Cerebellar nuclear complex (tissue), 1 donor: ENCODE measurements at places on chromosomes 4 and X.

GRCh38 chr4:150970685-150971151, 44.4 kb downstream of the LRBA start:
- DNase-seq = no peak

GRCh38 chr4:126678618-126679017, 954.1 kb upstream of the INTU start:
- no peak for DNase-seq

GRCh38 chrX:134634691-134635090, 23.6 kb downstream of the PLAC1 start:
- DNase-seq = no peak

DNA sequence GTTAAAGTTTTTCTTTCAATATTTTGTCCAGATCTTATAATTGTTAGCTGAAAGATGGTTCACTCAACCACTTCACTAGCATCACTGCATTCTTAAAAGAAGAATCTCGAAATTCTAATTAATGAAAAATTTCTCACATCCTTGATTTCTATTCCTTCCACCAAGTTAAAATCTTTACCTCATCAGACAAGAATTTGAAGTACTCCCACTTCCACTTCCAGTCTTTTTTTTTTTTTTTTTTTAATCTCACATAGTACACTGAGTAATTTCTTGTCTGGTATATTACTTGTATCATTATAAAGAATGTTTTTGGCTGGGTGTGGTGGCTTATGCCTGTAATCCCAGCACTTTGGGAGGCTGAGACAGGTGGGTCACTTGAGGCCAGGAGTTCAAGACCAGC, 73.2 kb downstream of the FBXW7 start:
- DNase-seq = no peak

DNA sequence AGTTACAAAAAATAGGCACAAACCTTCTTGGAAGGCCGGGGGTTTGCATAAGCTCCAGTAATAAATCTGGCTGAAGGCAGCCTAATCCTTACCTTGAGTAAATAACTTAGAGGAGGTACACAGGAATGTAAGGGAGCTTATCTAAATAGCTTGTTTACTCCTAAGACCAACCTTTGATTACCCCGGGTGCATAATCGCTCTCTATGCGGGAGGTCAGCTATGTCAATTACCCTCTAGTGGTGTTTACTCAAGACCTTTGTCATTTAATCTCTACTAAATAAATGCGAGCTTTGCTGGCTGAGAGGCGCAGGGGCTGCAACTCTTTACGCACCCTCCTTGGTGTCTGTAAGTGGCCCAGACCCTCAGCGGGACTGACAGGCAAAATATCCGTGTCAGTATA, 50.2 kb upstream of the MAP9 start:
- DNase-seq = no peak

DNA sequence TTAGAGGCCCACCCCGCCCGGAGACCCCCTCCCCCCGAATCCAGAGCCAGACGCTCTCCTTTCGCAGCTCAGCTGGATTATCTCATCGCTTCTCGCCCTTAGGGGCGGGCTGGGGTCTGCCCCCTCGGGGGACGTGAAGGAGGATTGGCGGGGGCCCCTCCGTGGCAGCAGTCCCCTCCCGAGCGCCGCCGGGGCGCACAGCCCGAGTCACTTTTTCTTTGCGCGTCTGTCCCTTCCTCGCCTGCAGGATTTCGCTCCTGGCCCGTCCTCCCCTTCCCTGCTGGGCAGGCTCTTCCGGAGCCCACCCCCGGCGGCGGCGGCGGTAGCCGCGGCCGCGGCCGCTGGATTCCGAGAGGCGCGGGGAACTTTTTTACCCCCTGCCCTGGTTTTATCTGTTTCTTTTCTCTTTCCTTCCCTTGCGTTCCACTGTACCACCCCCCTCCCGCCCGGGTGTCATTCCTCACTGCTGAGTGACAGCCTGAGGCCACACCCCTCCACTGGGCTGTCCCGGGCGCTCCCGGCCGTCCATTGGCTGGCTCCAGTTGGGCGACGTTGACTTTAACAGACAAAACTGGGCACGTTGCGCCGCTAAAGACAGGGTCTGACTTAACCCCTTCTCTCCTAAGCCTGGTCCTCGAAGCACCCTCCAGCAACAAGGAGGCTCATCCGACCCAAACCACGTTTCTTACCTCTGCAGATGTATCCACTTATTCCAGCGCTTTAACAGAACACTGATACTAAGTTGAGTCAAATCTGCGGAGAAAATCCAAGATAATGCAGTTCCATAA, 492 bp upstream of the NKX3-2 start:
- no peak for DNase-seq

- DNase-seq = no peak
Observed at GRCh38 chr4:158809611-158810486, 41.0 kb downstream of the FNIP2 start.

DNA sequence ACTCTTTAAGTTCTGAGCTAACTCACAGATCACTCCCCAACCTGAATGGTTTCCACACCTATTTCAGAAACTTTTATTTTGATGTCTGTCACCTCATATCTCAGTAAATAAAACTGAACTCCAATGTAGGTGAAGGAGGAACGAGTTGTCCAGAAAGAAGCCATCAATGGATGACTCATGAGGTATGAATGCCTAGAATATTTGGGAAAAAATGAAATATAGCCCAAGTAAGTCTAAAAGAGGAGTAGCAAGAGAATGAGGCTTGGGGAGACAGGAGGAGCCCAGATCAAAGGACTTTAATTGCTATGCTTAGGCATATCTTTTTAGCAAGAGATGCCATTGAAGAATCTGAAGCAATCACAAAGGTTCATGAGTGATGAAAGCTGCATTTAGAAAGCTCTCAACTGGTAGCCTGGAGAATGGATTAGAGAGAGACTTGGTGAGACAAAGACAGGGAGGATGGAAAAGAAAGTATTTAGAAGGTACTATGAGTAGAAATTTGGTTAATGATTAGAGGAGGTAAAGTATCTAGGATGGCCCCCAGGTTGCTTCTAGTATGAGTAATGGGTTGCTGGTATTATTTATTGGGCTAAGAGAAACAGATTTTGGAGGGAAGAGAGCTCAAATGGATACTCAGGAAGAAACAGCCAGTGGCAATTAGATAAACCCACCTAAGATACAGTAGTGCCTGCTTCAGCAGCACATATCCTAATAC, 39.4 kb downstream of the NOCT start:
- no peak for DNase-seq

- no peak for DNase-seq
Observed at GRCh38 chrX:122591546-122591945, 592.5 kb upstream of the GRIA3 start.

GRCh38 chrX:68598841-68599240, 48.6 kb upstream of the STARD8 start:
- no peak for DNase-seq

DNA sequence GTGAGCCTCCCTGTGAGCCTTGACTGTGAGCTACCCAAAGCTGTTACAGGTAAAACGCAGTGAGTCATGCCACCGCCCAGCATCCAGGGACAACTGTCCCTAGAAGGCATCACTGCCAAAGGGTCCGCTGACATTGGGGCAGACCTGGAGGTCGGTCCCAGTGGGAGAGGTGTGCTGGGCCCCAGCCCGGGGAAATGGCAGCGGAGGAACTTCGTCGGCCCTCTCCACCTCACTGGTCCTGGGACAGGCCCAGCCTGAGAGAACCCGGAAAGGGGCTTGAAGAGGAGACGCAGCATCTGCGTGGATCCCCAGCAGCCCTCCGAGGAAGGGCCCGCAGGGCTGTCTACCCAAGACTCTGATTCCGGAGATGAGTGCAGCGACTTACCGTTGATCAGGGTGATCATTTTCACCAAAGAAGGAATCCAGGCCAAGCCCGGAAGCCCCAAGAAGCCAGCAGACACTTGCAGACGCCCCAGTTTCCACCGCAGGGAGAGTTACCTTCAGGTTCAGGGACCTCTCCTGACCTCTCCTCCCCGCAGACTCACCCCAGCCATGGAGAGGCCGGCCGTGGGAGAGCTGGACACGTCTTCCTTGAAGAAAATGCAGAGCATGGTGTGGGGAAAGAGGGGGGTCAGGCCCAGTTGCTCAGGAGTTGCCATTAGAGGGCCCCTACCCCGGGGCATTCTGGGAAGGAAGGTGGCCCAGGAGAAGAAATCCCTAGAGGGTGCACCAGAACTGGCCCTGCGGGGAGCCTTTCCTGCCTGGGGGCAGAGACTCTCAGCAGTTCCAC, 51.2 kb downstream of the CXorf49B start:
- no peak for DNase-seq

DNA sequence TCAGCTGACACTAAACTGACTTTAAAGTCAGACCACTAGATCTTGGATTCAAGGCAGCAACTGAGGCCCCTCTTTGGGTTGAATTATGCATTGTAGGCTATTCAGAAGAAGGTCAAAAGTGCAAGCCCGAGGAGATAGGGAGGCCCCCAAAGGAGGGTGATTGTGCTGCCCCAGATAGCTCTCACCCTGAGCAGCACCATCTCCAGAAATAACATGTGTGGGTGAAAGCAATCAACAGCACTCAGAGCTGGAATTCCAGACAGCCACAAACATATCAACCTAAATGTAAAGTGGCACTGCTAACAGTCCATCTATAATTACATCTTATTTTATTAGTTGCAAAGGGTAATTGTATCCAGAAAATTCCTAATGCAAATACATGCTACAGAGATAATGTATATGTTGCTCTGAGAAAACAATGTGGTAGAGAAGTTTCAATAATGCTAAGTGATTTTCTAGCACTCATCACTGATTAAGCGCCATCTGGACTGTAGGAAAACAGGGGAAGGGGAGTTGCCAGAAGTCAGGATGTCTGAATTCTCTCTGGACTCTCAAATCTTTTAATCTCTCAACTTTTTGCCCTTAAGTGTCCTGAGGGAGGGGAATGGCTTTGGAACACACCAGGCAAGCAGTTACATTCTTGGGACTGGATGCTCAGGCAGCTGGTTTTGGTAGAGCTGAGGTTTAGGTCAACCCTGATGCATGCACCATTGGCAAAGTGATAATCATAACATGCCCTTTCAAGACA, 61.8 kb upstream of the SFRP2 start:
- DNase-seq = no peak
